ENCODE measurements at places on chromosomes 1 and 21.

DNA sequence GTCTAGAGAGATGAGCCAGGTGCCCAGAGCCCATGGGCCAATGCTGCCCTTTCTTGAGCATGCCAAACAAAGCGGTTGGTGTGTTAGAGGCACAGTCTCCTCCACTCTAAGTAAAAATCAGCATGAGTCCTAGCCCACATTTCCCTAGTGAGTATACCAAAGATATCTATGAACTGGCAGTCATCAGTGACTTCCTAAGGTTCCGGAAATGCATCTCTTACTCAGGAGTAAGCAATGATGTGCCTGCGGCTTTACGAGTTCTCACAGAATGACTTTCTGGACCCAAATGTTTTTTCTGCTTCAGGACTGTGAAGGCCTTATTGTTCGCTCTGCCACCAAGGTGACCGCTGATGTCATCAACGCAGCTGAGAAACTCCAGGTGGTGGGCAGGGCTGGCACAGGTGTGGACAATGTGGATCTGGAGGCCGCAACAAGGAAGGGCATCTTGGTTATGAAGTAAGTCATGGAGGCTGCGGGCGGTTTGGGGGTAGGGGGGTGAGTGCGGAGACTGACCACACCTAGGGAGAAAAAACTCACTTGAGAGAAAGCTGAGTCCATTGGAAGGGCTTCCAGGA is 9.2 kb downstream of the PHGDH start:
- 0 out of 2 replicates have a peak overlapping the region, but pooled peaks have one; percentile 43 for H3K27ac ChIP-seq
- peaks cover 67% of the 10 kb centered on the region for H3K36me3 ChIP-seq
- H3K4me3 ChIP-seq, result no peak overlapping the region
- H3K27me3 ChIP-seq, result no peaks in the 10 kb centered on the region

- H3K4me3 ChIP-seq, result no peak overlapping the region
- DNase-seq, result no peak
- H3K4me1 ChIP-seq, result no peaks in the 10 kb centered on the region
- no peaks in the 10 kb centered on the region for H3K36me3 ChIP-seq
Observed at GRCh38 chr1:84089465-84089864, 54.6 kb upstream of the PRKACB start.

DNA sequence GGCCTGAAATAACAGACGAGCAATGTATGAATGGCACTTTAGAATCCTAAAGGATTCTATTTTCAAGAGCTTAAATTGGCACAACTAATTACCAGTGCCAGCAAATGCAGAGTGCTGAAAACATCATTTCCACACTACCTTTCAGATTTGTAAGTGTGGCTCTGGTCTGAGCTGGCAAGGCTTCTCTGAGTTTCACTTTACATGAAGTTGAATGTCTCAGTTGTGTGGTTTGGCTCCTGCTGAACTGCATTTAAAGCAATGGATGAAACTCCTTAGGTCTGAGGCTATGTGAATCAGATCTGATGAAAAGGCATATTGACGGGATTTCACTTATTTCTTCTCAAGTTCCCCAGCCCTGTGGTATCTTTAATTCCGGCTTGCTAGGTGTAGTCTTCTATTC is 114.8 kb upstream of the PTGFR start:
- H3K27ac ChIP-seq, result no peak overlapping the region
- DNase-seq, result no peak
- no peaks in the 10 kb centered on the region for H3K36me3 ChIP-seq
- H3K27me3 ChIP-seq, result no peaks in the 10 kb centered on the region
- no peaks in the 10 kb centered on the region for H3K4me1 ChIP-seq

DNA sequence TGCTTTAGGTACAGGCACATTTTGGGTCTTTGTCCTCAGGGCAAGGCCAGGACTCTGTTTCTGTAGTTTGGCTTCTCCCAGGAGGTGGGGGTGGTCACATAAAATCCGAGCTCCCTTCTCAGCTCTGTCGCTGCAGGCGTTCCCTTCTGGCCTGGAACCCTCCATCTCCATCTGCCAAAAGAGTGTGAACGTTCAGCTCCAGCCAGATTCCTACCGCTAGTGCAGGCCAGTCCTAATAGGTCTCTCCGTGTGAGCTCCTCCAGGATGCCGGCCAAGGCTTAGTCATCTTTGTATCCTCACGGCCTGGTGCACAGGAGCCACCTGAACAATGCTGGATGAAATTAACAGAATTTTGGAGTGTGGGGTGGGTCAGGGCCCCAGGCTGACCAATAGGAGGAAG is 19.9 kb upstream of the KCNA10 start:
- no peak overlapping the region for H3K27ac ChIP-seq
- H3K27me3 ChIP-seq, result peaks cover 4% of the 10 kb centered on the region
- no peak overlapping the region for H3K4me3 ChIP-seq
- H3K4me1 ChIP-seq, result no peaks in the 10 kb centered on the region

DNA sequence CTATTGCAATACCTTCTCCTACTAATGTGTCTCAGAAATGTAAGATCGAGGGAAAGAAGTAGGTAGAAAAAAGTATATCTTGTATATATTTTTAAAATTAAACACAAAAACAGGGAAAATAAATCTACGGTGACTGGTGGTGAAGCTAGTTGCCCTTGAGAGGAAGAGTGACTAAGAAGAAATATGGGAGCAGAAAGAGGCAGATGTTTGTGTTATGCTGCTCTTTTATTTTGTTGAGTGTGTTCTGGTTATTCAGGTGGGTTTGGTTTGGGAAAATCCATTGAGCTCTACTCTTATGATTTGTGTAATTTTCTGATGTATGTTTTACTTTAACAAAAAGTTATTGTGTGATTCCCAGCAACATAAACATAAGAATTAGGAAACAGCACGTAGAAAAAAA is 444.9 kb upstream of the B3GALT2 start:
- no peaks in the 10 kb centered on the region for H3K36me3 ChIP-seq
- no peak overlapping the region for H3K4me3 ChIP-seq
- no peak overlapping the region for H3K27ac ChIP-seq
- H3K4me1 ChIP-seq, result peaks cover 15% of the 10 kb centered on the region
- H3K27me3 ChIP-seq, result no peaks in the 10 kb centered on the region

DNA sequence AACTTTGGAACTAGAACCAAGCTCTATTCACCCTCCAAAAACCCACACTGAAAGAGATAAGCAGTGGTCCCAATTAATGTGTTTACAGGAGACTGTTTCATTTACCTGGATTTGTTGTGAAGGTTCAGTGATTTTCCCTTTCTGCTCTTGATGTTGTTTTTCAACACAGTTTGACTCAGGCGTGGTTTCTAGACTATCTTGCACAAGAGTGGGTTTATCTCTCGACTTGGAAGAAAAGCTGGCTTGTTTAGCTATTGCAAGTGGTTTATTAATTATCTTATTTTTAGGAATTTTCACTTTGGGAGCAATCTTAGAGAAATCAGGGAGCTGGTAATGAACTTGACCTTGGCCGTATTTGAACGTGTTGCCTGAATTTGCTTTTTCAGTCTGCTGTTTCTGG is 5.3 kb downstream of the AKNAD1 start:
- 0 out of 2 replicates have a peak, but pooled peaks cover 1% of the 10 kb centered on the region for H3K4me1 ChIP-seq
- no peaks in the 10 kb centered on the region for H3K27me3 ChIP-seq
- no peak overlapping the region for H3K4me3 ChIP-seq
- no peak for DNase-seq
- H3K27ac ChIP-seq, result no peak overlapping the region

DNA sequence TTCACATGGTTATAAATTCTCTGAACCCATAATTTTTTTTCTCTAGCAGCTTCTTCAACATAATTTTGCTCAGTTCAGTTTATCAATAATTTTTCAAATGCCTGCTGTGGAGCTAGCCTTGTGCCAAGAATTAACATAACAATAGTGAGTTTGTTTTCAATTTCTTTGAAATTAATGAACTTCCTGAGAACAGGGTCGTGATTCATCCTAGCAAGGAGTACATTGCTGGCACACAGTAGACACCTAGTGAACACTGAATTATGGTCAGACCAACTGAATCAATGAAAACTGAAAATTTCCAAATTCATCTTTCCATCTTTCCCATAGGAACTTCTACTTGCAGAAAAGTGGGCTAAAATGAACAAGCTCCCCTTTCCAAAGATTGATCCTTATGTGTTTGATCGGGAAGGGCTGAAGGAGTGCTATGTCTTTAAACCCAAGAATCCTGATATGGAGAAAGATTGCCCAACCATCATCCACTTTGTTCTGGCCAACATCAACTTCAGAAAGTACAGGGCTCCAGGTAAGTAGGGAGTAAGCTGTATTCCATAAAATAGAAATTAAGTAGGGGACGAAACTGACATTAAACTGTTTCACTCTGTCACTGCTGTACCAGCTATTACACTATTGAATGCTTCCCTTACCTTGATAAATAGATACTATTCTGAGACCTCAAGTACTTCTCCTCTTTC is 148.7 kb downstream of the PLA2G4A start:
- H3K27ac ChIP-seq, result no peak overlapping the region
- H3K4me1 ChIP-seq, result peaks cover 7% of the 10 kb centered on the region
- no peaks in the 10 kb centered on the region for H3K36me3 ChIP-seq
- no peak for DNase-seq

GRCh38 chr21:35208810-35209517 is 159.9 kb upstream of the RUNX1 start:
- no peaks in the 10 kb centered on the region for H3K27me3 ChIP-seq
- H3K4me3 ChIP-seq, result no peak overlapping the region
- no peak for DNase-seq
- no peak overlapping the region for H3K27ac ChIP-seq
- H3K36me3 ChIP-seq, result no peaks in the 10 kb centered on the region
- H3K4me1 ChIP-seq, result peaks cover 16% of the 10 kb centered on the region

- H3K36me3 ChIP-seq, result no peaks in the 10 kb centered on the region
- no peaks in the 10 kb centered on the region for H3K27me3 ChIP-seq
- no peak for DNase-seq
- H3K4me1 ChIP-seq, result peaks cover 5% of the 10 kb centered on the region
- no peak overlapping the region for H3K4me3 ChIP-seq
Observed at GRCh38 chr1:166808952-166809351, 30.3 kb upstream of the POGK start.

GRCh38 chr1:37764888-37765441 is at the start of gene EPHA10:
TSS of gene EPHA10 (minus strand) at chr1:37765120. CDS start at chr1:37765066, 54 bp downstream.
- no peak within 1 kb of the TSS for H3K27ac ChIP-seq
- H3K4me3 ChIP-seq, result peak within 1 kb of the TSS; percentile 78
- H3K36me3 ChIP-seq, result no peaks in the 10 kb centered on the region
- H3K4me1 ChIP-seq, result peaks cover 26% of the 10 kb centered on the region
- DNase-seq, result peak; percentile 91

- no peak for DNase-seq
- no peaks in the 10 kb centered on the region for H3K27me3 ChIP-seq
Observed at GRCh38 chr1:236560213-236560771, 36.5 kb downstream of the LGALS8 start.

DNA sequence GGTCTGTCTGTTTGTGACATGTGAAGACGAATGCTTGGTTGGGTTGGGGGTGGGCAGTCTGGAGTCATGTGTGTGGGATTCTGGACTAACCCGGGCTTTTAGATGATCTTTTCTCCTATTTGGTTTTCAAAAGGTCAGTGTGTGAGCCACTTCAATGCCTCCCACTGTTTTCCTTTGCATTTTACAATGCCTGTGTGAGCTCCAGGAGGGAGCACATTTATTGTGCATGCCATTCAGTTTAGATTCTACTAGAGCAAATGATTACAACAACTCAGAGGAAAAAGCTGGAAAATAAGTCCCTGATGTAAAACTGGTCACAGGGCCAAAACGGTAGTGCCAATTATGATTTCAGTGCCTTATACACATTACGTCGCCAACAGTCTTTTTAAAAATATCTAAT is 90.9 kb downstream of the LYPLAL1 start:
- H3K27ac ChIP-seq, result peak overlapping the region; percentile 72
- H3K4me1 ChIP-seq, result peaks cover 14% of the 10 kb centered on the region
- H3K36me3 ChIP-seq, result peaks cover 11% of the 10 kb centered on the region
- no peaks in the 10 kb centered on the region for H3K27me3 ChIP-seq

DNA sequence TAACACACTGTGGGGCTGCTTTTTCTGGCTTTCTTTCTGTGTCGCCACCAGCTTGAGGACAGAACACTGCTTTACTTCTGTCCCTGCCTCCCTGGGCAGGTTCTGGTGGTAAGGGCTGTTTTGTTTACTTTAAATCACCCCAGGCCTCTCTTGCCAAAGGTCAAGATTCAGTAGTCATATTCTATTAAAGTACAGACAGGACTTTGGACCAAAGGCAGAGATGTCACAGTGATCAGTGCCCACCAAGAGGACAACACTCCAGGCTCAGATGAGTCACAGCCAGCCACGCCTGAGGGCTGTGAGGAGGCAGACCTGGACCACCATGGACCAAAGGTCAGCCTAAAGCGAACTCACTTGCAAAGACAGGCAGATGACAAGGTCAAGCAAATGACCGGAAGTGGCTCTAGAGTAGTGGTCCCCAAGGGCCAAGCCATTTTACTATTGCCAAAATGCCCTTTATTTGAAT is 200.0 kb downstream of the RHOU start:
- no peak overlapping the region for H3K27ac ChIP-seq
- no peaks in the 10 kb centered on the region for H3K36me3 ChIP-seq
- H3K4me1 ChIP-seq, result peaks cover 30% of the 10 kb centered on the region
- H3K27me3 ChIP-seq, result no peaks in the 10 kb centered on the region
- no peak overlapping the region for H3K4me3 ChIP-seq

DNA sequence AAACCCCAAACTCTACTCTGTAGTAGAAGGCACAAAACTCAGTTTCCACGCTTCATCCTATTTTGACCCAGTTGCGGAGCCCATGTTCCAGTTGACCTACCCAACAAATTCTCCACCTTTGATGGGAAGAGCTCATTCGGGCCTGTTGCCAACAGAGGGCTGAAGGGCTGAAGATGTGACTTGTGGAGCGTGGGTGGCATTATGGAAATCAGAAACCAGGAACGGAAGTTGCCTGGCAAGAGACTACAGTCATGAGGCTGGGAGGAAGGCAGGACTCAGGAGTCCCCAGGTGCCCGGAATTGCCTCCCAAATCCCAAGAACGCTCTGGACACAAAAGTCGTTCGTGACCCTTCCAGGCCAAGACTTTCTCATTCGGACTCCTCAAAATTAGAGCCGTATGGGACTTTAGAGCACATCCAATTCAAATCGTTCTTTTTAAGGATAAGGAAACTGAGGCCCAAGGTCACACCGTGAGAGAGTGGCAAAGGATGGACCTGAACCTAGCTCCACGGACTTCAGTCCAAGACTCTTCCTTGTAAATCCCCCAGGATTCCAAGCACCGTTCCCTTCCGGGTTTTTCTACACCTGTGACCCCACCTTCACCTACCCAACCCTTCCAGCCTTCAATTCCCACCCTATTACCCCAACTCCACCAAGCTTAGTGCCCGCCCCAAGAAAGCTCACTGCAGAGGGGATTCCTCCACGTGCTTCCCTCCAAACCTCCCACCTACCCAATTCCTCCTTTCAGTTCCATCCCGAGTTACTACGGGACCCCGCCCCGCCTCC is 739 bp downstream of the SMG5 start:
- peaks cover 24% of the 10 kb centered on the region for H3K4me1 ChIP-seq
- H3K27me3 ChIP-seq, result no peaks in the 10 kb centered on the region
- H3K36me3 ChIP-seq, result peaks cover 20% of the 10 kb centered on the region
- peak overlapping the region; percentile 97 for H3K4me3 ChIP-seq
- DNase-seq, result no peak

- H3K36me3 ChIP-seq, result no peaks in the 10 kb centered on the region
- H3K27ac ChIP-seq, result no peak overlapping the region
- H3K4me1 ChIP-seq, result no peaks in the 10 kb centered on the region
- DNase-seq, result no peak
- H3K27me3 ChIP-seq, result no peaks in the 10 kb centered on the region
Observed at GRCh38 chr1:65817891-65818290, 25.2 kb downstream of the PDE4B start.

DNA sequence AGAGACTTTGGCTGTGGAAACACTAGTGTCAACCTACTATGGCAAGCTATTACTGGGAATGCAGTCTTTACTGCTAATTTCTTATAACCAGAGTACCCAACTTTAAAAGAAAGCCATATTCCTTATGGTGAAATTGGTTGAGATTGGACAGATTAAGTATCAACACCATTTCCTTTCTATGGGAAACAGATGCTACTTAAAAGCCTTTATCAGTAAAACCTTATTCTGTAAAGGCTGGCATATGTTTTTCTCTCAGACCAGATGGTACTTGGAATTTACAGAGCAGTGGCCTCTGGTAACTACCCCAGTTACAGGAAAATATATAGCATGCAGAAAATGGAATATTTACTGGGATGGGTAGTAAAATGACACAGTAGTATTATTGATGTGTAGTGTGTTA is 18.8 kb downstream of the IFI44 start:
- peaks cover 11% of the 10 kb centered on the region for H3K27me3 ChIP-seq
- H3K4me1 ChIP-seq, result no peaks in the 10 kb centered on the region
- no peak overlapping the region for H3K4me3 ChIP-seq
- no peak overlapping the region for H3K27ac ChIP-seq

All from WTC11 (cell line).